ENCODE measurements at places on chromosomes 1 and 21.

DNA sequence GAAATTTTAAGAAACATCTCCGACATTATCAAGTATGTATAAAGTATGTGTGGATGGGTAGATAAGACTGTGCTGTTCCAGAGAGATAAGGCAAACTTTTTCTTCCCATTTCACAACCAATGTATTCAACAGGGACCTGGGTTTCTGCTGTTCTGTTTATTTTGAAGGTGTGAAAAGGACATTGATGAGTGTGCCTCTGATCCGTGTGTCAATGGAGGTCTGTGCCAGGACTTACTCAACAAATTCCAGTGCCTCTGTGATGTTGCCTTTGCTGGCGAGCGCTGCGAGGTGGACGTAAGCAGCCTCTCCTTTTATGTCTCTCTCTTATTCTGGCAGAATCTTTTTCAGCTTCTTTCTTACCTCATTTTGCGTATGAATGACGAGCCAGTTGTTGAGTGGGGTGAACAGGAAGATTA lies 174.0 kb downstream of the CRB1 start:
- DNase-seq: no peak

DNA sequence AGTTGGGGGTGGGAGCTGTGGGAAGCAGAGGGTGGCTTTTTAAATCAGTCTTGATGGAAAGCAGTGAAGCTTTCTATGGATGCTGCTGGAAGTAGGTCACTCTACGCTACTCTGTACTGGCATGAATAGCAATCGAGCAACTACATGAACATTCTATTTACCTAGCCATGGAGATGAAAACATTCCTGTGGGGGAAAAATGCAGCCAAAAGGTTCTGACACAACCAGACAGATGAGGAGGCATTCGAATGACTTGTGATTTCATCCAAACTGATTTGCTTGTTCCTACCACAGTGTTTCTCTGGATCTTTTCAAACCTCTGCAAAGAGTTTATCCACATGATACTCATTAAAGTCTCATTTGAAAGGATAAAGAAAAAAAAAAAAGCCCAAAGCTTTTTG lies 95.0 kb downstream of the ASTN1 start:
- no peak for DNase-seq

- no peak for DNase-seq
Measured at GRCh38 chr1:224641030-224641429, 24.9 kb downstream of the CNIH3 start.

- peak; percentile 24 for DNase-seq
Measured at GRCh38 chr21:45138199-45139002, 64.0 kb downstream of the ADARB1 start.

DNA sequence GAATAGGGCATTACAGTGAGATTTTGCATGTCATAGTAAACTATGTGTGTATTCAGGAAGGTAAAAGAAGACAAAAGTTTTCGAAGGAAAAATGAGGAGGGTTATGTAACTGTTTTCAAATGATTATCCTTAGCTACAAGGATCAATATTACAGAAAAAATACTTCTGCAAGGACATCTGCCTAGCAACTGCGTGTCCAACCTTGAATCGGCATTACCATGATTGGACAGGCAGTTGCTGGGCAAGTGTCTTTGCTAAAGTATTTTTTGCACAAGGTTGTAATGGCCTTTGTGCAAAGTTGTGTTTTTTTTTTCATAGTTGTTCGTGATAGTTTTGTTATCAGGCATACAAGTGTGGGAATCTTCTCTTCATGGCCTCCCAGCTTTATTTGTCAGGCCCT lies 136.8 kb downstream of the FASLG start:
- DNase-seq: no peak

- no peak for DNase-seq
Measured at GRCh38 chr1:17502326-17502778, 37.1 kb upstream of the ARHGEF10L start.

DNA sequence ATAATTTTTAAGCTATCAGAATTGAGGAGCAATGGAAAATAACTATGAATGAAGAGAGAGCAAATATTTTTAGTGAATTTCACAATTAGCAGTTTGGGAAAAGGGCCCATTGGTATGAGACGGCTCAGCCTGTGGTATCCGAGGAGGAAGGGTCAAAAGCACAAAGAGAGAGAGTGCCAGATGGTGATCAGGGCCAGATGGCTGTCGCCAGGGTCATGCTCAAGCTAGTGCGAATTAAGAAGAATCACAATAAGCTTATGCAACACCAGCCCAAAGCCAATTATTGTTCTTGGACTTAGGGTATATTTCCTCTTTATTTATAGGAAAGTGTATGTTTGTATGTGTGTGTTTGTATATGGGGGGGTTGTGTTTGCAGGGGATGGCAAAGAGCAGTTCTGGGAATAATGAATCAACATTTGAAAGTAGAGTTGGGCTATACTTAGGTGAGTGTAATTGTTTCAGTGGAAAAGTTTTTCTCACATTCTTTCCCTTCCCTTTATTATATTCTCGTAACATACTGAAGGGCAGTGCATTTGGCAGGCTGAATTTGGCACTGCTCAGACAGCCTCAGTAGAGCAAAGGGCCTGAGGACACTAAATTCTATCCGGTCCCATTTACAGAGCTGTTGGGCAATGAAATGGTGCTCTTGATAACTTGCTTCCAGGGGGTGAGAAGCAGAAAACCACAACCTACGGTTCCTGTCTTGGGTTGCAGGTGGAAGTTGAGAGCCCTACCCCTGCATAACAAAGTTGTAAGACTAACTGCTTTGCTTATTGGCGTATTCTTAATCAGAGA lies 19.5 kb upstream of the DDR2 start:
- no peak for DNase-seq
